ENCODE measurements at places on chromosomes 4 and X. TPM values are rescaled to one million over a fixed set of nuclear protein-coding genes. Genes with fewer than 3 reads are reported as not detected.

DNA sequence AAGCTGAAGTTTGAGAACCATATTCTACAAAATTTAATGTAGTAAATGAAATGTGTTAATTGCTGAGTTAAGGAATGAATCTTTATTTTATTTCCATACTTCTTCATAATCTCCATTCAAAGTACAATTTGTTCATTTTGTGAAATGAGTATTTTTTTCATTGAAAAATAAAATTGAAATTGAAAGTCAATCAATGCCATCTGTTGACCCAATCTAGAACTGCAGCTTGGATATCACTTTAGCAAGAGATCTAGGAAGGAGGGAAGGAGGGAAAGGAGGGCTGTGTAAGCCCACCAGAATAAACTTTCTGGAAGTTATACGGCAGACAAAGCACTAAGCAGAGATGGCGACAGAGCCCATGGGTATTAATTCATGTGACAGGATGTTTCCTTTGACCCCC is 128.4 kb downstream of the ZMAT1 start:
- no peak for DNase-seq
- H3K4me3 ChIP-seq, result no peak overlapping the region
- no peaks in the 10 kb centered on the region for H3K27me3 ChIP-seq
- H3K36me3 ChIP-seq, result no peaks in the 10 kb centered on the region
- no peaks in the 10 kb centered on the region for H3K4me1 ChIP-seq

Gene NPY1R
- 32.9 TPM for total RNA-seq

GRCh38 chrX:134679221-134679620 is 20.9 kb upstream of the PLAC1 start:
- H3K36me3 ChIP-seq, result no peaks in the 10 kb centered on the region
- no peak overlapping the region for H3K4me3 ChIP-seq
- DNase-seq, result peak; percentile 43
- no peaks in the 10 kb centered on the region for H3K27me3 ChIP-seq
- H3K4me1 ChIP-seq, result no peaks in the 10 kb centered on the region

DNA sequence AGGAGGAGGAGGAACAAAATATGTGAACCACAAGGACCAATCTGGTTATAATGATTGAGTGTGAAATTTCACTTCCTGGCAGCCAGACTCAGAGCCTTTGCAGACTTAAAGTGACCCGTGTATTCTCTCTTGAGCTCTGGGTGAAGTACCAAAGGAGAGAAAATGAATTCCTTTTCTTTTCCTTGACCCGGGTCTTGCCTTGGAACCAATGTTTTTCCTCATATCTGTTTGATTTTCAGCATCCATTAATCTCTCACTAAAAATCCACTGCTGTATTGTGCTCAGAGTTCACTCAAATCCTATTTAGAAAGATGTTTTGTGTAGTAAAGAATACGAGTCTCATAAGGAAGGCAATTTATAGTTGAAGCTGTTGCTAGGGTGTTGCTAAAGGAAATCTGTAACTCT is 78.3 kb upstream of the C1QTNF7 start:
- no peak for DNase-seq
- H3K4me3 ChIP-seq, result no peak overlapping the region
- H3K27ac ChIP-seq, result no peak overlapping the region

GRCh38 chr4:74166135-74166534 is 8.2 kb downstream of the MTHFD2L start:
- H3K27me3 ChIP-seq, result no peaks in the 10 kb centered on the region
- no peak overlapping the region for H3K27ac ChIP-seq
- H3K36me3 ChIP-seq, result no peaks in the 10 kb centered on the region
- no peak for DNase-seq

GRCh38 chr4:40321574-40322275 is 13.4 kb upstream of the CHRNA9 start:
- no peaks in the 10 kb centered on the region for H3K27me3 ChIP-seq
- H3K36me3 ChIP-seq, result no peaks in the 10 kb centered on the region
- no peak overlapping the region for H3K4me3 ChIP-seq
- H3K4me1 ChIP-seq, result peaks cover 12% of the 10 kb centered on the region
- H3K27ac ChIP-seq, result no peak overlapping the region
- no peak for DNase-seq

DNA sequence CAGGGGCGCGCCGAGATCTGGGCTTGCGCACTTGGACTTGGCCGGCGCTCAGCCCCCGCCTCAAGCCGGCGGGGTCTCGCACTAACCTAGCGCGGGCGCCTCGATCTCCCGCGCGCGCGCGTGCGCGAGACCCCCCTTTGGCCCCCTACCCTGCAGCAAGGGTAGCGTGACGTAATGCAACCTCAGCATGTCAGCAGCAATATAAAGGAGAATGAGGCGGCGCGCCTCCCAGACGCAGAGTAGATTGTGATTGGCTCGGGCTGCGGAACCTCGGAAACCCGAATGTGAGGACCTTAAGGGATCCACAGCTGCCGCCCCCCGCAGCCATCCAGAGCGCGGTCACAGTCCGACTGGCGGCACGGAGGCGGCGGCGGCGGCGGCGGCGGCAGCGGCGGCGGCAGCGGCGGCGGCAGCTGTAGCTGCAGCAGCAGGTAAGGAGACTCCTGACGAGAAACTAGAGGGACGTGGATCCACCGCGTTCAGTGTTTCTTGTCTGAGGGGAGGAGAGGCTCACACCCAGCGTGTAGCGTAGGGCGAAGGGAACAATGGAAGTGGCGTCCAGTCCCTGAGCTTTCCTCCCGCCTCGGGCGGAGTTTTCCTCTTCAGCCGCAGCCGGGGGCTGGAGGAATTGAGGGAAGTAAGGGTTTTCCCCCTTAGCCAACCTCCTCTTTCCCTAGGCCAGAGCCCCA is at the start of the genes SATL1 and ZNF711:
Gene SATL1 (minus strand): TSS at position 19 of the 689 bp plus-strand sequence. CDS start 134,811 bp downstream, outside the sequence.
Gene ZNF711 (plus strand): TSS at position 231 of the 689 bp plus-strand sequence. CDS start 3,582 bp downstream, outside the sequence.
- DNase-seq, result peak; percentile 94
- no peaks in the 10 kb centered on the region for H3K27me3 ChIP-seq
- H3K27ac ChIP-seq, result peak within 1 kb of the TSS; percentile 74
- peak within 1 kb of the TSS; percentile 86 for H3K4me3 ChIP-seq

Gene ODAPH
- not detected for total RNA-seq

GRCh38 chrX:45274576-45274975 is 73.9 kb upstream of the DIPK2B start:
- no peak overlapping the region for H3K27ac ChIP-seq
- no peak overlapping the region for H3K4me3 ChIP-seq
- no peak for DNase-seq
- H3K4me1 ChIP-seq, result no peaks in the 10 kb centered on the region
- no peaks in the 10 kb centered on the region for H3K36me3 ChIP-seq

- peaks cover 9% of the 10 kb centered on the region for H3K4me1 ChIP-seq
- H3K27me3 ChIP-seq, result no peaks in the 10 kb centered on the region
- H3K27ac ChIP-seq, result peak overlapping the region; percentile 68
- peak; percentile 82 for DNase-seq
- H3K4me3 ChIP-seq, result peak overlapping the region; percentile 81
Measured at GRCh38 chr4:98261405-98262291, 464 bp downstream of the RAP1GDS1 start.

Gene DOCK11
- total RNA-seq, result 49.5 TPM

Gene LDB2
- 59.9 TPM for total RNA-seq

GRCh38 chr4:48738856-48739255 is 41.2 kb downstream of the FRYL start:
- no peak overlapping the region for H3K27ac ChIP-seq
- DNase-seq, result no peak
- H3K27me3 ChIP-seq, result no peaks in the 10 kb centered on the region

- no peaks in the 10 kb centered on the region for H3K4me1 ChIP-seq
- no peak overlapping the region for H3K4me3 ChIP-seq
- H3K36me3 ChIP-seq, result no peaks in the 10 kb centered on the region
- H3K27ac ChIP-seq, result no peak overlapping the region
- DNase-seq, result no peak
- H3K27me3 ChIP-seq, result no peaks in the 10 kb centered on the region
Measured at GRCh38 chrX:29155286-29155685, 568.0 kb downstream of the IL1RAPL1 start.

GRCh38 chrX:105647749-105648148 is 174.6 kb upstream of the NRK start:
- H3K27ac ChIP-seq, result no peak overlapping the region
- no peaks in the 10 kb centered on the region for H3K27me3 ChIP-seq
- H3K36me3 ChIP-seq, result no peaks in the 10 kb centered on the region
- H3K4me3 ChIP-seq, result no peak overlapping the region

Gene ARHGEF6
- total RNA-seq, result 15.8 TPM

DNA sequence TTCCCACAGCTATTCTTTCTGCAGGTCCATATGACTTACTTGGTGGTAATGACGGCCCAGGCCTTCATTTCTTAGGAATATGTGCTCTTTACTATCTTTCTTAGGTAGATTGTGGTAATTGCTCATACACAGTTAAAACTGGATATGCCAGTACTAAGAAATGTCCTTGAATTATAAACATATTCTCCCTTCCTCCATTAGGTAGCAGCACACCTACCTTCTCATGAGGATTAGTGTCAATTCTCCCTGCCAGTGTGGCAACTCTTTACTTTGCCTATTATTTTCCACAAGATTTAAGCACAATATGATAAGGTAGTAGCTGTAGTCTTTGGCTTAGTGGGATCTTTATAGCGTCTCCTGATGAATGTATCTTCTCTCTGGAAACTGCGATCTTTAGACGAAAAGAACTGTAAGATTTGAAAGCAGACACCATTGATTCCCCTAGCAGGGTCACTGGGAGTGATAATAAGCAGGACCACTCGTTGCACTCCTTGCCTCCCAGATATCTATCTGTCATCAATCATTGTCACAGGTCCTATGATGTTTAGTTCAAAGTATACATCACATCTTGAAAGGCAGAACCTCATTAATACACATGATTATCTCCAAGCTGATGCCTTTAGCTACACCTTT is 1240.7 kb downstream of the C4orf33 start:
- H3K4me3 ChIP-seq, result no peak overlapping the region
- no peaks in the 10 kb centered on the region for H3K36me3 ChIP-seq
- H3K27ac ChIP-seq, result no peak overlapping the region
- H3K27me3 ChIP-seq, result no peaks in the 10 kb centered on the region

- H3K4me1 ChIP-seq, result no peaks in the 10 kb centered on the region
- no peak overlapping the region for H3K27ac ChIP-seq
- H3K36me3 ChIP-seq, result no peaks in the 10 kb centered on the region
Measured at GRCh38 chrX:31356275-31357212, 284.7 kb upstream of the FTHL17 start.

Gene GATB
- 17.0 TPM for total RNA-seq

Gene OPRPN
- not detected for total RNA-seq

Gene ARHGEF9
- 26.4 TPM for total RNA-seq

DNA sequence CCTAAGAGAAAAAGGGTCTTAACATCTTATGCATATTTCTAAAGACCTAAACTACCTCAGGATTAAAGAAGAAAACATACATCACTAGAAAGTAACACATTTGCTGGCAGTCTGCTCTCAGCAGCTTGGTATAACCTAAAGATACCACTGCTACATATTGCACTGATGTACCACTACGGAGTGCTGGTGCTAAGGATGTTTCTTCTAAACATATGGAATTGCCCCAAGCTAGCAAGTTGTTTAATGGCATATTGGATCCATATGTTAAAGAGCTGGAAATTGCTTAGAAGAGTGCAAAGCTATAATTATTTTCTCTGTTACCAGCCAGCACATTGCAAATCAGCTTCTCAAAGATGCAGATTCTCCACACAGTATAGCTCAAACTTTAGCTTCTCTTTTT is 436.5 kb upstream of the GALNTL6 start:
- no peak overlapping the region for H3K27ac ChIP-seq
- no peak overlapping the region for H3K4me3 ChIP-seq
- no peaks in the 10 kb centered on the region for H3K4me1 ChIP-seq
- no peaks in the 10 kb centered on the region for H3K36me3 ChIP-seq
- H3K27me3 ChIP-seq, result no peaks in the 10 kb centered on the region

- no peaks in the 10 kb centered on the region for H3K27me3 ChIP-seq
- DNase-seq, result no peak
- no peaks in the 10 kb centered on the region for H3K4me1 ChIP-seq
- H3K27ac ChIP-seq, result no peak overlapping the region
- H3K4me3 ChIP-seq, result no peak overlapping the region
Measured at GRCh38 chr4:138567696-138568095, 325.5 kb upstream of the SLC7A11 start.

GRCh38 chr4:108453366-108453765 is 167.0 kb upstream of the RPL34 start:
- DNase-seq, result no peak
- no peaks in the 10 kb centered on the region for H3K27me3 ChIP-seq
- H3K4me1 ChIP-seq, result no peaks in the 10 kb centered on the region
- H3K4me3 ChIP-seq, result no peak overlapping the region
- no peak overlapping the region for H3K27ac ChIP-seq
- H3K36me3 ChIP-seq, result no peaks in the 10 kb centered on the region

- H3K4me3 ChIP-seq, result no peak overlapping the region
- H3K27ac ChIP-seq, result no peak overlapping the region
- H3K4me1 ChIP-seq, result peaks cover 4% of the 10 kb centered on the region
- no peaks in the 10 kb centered on the region for H3K27me3 ChIP-seq
Measured at GRCh38 chr4:48640225-48640624, 139.9 kb downstream of the FRYL start.

DNA sequence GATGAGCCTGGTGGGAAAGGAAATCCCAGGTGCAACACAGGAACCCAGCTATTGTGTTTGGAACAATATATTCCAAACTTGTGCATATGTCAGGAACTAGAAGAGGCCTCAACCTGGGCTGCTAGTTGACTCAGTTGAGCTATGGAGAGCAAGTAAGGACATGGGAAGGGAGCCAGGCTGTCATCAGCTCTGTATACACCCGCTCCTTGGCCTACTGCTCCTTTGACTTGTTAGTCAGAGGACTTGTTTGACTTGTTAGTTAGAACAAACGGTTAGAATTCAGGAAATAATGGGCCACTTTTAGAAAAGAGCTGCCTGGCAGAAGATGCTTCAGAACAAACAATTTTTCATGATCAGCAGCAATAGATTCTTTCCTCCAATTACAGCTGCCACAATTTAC is 76.4 kb downstream of the CBLL2 start:
- H3K4me1 ChIP-seq, result no peaks in the 10 kb centered on the region
- no peak overlapping the region for H3K4me3 ChIP-seq
- no peaks in the 10 kb centered on the region for H3K36me3 ChIP-seq
- DNase-seq, result no peak

- H3K4me3 ChIP-seq, result no peak overlapping the region
- H3K36me3 ChIP-seq, result no peaks in the 10 kb centered on the region
- DNase-seq, result no peak
- H3K4me1 ChIP-seq, result no peaks in the 10 kb centered on the region
- no peak overlapping the region for H3K27ac ChIP-seq
Measured at GRCh38 chrX:155864655-155865054, 16.5 kb upstream of the VAMP7 start.

Gene CCDC149
- total RNA-seq, result 21.8 TPM

Gene NUDT11
- total RNA-seq, result 0.85 TPM

Measured in kidney (tissue), 22 donors.